Endodermal cell (in vitro differentiated cells): ENCODE measurements at places on chromosomes 12 and 14. TPM values are rescaled to one million over a fixed set of nuclear protein-coding genes. Genes with fewer than 3 reads are reported as not detected.

DNA sequence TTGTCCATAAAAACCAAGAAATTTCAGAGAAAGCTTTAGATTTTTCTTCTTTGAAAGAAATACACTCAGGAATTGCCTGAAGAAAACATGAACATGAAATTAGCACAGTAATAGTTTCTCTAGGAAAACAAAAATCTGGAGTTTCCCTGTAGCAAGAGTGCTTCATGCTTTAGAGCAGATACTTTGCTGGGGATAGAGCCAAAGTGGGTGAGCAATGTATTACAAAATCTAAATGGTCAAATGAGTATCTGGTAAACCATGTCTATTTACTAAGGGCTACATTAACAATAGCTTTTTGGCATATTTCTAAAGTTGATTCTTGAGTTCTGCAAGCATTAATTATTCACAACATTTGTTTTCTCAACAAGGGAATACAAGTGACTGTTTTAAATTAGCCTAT is 26.2 kb downstream of the AVPR1A start:
- DNase-seq = no peak

- no peak for DNase-seq
These were observed 1.7 kb upstream of the RNASE7 start for GRCh38 chr14:21040370-21040925.

- DNase-seq = no peak
These were observed 67.3 kb downstream of the DACT1 start for GRCh38 chr14:58705066-58705465.

GRCh38 chr12:41981013-41981412 is 163.7 kb downstream of the GXYLT1 start:
- DNase-seq = no peak

- DNase-seq = no peak
These were observed 75.6 kb downstream of the PPP2R5E start for GRCh38 chr14:63467440-63468072.

DNA sequence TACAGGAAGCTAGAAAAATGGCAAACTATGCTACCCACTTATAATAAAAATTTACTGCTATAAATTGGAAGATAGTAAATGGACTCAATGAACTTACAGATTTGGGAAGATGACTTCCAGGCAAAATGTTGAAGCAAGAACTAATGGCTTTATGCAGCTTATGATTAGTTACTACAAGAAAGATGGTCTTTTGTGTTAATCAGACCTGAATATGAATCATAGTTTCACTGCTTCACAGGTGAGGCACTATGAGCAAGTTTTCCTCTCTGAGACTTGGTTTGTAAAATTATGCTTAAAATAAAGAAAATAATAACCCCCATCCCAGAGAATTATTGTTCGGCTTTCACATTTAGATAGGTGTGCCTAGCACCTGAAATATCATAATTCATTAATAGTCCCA is 19.8 kb upstream of the DCN start:
- DNase-seq = no peak

- DNase-seq = no peak
These were observed 8.8 kb downstream of the SPTSSA start for GRCh38 chr14:34453226-34453625.

The P2RX4 gene
- 21.1 to 23.5 TPM (median 21.3 TPM) in 3 replicates for total RNA-seq
